CD14-positive monocyte (primary cell): ENCODE measurements at places on chromosomes 6 and 20. TPM values are rescaled to one million over a fixed set of nuclear protein-coding genes. Genes with fewer than 3 reads are reported as not detected.

- peak; percentile 80 for DNase-seq
Measured at GRCh38 chr20:1893721-1894470, 1.3 kb upstream of the SIRPA start.

GRCh38 chr6:137927777-137928218 lies 60.7 kb downstream of the TNFAIP3 start:
- DNase-seq, result peak; percentile 66

The LY6G5B gene
- 0.17 TPM for polyA plus RNA-seq

GRCh38 chr6:131042664-131043063 lies 20.4 kb downstream of the EPB41L2 start:
- DNase-seq, result no peak

DNA sequence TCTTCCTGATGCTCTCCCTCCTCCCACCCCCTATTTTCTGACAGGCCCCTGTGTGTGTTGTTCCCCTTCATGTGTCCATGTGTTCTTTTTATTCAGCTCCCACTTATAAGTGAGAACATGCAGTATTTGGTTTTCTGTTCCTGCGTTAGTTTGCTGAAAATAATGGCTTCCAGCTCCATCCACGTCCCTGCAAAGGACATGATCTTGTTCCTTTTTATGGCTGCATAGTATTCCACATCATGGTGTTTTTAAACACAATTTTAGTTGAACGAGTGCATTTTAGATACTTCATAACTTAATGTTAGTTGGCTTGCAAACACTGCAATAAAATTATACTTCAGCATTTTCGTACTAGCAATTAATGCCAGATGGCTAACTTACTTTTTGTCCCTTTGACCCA lies 28.5 kb downstream of the COL9A1 start:
- DNase-seq, result no peak

- no peak for DNase-seq
Measured at GRCh38 chr6:126077810-126078776, 91.8 kb downstream of the TRMT11 start.

The VSTM2L gene
- polyA plus RNA-seq, result not detected

The NUDT3 gene
- polyA plus RNA-seq, result 10.9 TPM

DNA sequence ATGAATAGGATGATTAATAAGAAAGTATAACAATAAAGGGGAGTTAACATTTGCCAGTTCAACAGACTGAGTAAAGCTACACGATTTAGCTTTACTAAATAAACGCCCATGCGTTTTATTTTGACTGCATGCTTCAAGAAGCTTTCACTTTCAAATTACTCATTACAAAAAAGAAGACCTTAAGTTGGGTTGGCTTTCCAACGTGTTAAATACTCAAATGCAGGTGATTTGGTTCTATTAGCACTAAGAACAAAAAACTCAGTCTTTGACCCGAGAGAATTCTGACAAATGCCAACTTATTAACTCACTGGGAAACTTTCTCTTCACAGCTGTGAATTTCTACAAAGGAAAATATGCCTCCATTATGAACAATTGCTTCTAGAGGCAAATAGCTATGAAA lies 24.8 kb downstream of the RNF146 start:
- no peak for DNase-seq

GRCh38 chr6:169536446-169537170 lies 165.2 kb downstream of the WDR27 start:
- DNase-seq, result no peak

DNA sequence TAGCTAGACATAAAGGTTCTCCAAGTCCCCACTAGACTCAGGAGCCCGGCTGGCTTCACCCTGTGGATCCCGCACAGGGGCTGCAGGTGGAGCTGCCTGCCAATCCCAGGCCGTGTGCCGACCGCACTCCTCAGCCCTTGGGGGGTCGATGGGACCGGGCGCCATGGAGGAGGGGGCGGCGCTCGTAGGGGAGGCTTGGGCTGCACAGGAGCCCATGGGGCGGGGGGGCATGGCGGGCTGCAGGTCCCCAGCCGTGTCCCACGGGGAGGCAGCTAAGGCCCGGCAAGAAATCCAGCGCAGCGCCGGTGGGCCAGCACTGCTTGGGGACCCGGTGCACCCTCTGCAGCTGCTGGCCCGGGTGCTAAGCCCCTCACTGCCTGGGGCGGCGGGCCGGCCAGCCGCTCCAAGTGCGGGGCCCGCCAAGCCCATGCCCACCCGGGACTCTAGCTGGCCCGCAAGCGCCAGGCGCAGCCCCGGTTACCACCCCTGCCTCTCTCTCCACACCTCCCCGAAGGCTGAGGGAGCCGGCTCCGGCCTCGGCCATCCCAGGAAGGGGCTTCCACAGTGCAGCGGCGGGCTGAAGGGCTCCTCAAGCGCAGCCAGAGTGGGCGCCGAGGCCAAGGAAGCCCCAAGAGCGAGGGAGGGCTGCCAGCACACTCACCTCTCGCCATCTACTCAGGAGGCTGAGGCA lies 26.5 kb upstream of the ID1 start:
- DNase-seq, result no peak

DNA sequence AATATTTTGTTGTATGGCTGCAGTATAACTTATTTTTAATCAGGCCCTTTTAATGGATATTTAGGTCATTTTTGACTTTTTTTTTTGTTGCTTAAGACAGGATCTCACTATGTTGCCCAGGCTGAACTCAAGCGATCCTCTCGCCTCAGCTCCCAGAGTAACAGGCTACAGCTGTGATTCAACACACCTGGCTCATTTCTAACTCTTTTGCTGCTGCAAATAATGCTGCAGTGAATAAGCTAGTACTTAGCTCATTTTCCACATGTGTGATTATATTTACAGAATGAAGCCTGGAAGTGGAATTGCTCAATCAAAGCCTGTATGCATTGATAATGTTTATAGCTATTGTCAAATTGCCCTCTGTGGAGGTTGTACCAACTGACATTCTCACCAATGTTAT lies 1.1 kb downstream of the GTSF1L start:
- no peak for DNase-seq

DNA sequence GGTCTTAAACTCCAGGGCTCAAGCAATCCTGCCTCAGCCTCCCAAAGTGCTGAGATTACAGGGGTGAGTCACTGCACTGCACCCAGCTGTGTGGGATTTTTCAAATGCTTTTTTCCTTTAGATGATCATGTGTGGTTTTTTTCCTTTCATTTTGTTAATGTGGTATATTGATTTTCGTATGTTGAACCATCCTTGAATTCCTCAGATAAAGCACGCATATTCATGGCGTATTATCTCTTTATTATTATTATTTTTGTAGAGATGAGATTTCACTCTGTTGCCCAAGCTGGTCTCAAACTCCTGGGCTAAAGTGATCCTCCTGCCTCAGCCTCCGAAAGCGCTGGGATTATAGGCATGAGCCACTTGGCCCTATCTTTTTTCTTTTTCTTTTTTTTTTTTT lies 7.0 kb downstream of the ZGPAT start:
- DNase-seq, result no peak

DNA sequence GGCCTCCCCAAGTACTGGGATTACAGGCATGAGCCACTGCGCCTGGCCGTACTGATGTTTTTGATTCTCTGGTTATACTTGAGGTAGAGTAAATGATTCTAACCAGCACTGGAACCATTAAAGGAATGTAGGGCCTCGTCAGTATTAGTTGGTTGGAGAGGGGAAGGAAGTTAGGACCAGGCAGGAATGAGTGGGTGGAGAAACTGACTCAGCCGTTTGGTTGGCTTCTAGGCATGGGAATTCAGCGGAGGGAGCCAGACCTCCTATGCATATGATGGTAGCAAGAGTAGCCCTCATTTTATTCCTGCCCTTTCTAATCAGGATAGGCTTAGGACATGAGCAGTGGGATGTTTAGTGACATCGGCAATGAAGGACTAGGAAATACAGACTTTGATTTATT lies 19.0 kb upstream of the SERINC3 start:
- DNase-seq, result no peak

DNA sequence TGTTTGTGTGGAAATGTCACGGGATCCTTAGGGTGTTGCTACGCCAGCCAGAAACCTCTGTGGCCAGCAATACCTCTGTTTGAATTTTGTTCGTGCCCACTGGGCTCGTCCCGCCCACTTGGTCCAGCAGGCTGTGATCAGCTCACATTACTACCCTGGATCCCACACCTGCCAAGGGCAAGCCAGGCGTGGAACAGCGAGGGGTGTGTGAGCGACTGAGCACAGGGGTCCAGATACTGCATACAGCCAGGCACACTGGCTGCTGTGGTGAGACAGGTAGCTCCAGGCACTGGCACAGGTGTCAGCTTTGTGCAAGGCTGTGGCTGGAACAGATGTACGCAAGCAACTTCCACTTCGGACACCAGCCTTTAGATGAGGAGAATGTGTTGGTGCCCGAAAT lies 718.9 kb downstream of the EPHA7 start:
- DNase-seq, result no peak

GRCh38 chr6:132763269-132763668 lies 5.6 kb upstream of the VNN2 start:
- peak; percentile 60 for DNase-seq

The PCSK2 gene
- not detected for polyA plus RNA-seq

The SCRT2 gene
- polyA plus RNA-seq, result not detected in 2 replicates

DNA sequence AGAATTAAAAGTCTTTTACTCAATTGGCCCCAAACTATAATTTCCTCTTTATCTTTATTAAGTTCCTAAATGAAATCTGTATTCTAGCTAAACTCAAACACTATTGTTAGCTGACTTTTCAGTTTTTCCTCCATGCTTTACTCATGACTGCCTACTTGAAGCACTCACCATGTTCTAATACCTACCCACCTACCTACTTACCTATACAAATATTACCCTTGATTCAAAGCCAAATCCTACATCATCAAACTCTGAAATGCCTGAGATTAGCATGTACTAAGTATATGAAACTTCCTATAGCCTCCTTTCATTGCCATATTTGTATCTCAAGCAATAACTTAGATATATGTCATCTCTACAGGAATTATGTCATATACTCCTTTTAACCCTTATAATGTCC lies 259.7 kb downstream of the HDGFL1 start:
- no peak for DNase-seq

GRCh38 chr20:40232273-40232672 lies 456.8 kb downstream of the MAFB start:
- DNase-seq, result no peak

DNA sequence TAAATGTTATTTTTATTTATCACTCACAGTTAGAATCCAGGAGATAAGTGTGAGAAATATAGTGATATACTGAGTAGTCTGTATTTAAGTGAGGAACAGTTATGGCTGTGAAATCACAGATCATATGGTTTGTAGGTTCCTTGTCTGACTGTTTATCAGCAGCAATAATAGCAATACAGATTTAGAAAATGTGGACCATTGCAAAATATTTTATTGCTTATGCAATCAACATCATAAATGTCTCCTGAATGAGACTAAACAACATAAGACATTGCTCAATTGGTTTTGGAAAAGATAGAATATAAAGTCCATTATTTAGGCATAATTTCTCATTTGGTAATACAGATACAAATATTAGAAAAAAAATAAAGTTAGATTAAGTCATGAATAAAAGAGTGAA lies 43.7 kb downstream of the CCDC170 start:
- DNase-seq, result no peak

The IPCEF1 gene
- 14.7 TPM for polyA plus RNA-seq

GRCh38 chr6:100920028-100920605 lies 39.0 kb upstream of the ASCC3 start:
- DNase-seq, result no peak

DNA sequence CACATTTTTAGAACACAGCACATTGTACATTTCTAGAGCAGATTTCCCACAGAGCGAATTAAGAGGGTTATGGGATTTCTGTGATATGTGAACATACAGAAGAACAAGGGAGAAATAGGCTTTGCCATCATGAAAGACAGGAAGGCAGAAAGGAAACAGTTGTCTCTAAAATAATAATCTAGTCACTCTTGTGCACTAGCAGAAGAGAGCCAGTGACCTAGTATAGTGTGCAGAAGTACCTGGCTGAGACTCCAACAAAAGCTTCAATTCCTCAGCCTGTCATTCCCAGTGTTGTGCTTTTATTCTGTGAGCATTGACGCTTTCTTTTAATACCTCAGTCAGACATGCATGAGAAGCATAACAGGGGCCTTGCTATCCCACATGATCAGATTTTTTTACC lies 17.8 kb upstream of the DCBLD1 start:
- DNase-seq, result no peak

The NKX2-2 gene
- polyA plus RNA-seq, result not detected

DNA sequence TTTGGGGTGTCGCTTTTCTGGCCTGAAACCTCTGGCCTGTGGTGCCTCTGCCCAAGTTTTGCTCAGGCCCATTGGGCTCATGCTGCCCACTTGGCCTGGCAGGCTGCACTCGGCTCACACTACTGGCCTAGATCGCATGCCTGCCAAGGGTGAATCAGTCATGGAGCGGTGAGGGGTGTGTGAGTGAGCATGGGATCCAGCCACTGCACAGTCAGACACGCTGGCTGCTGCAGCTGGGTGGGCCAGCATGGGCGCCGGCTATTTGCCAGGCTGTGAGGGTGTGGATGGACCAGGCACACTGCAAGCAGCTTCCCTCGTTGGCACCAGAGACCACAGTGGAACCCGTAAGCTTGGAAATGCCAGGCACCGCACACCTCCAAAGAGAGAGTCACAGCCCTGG lies 145.4 kb upstream of the CNR1 start:
- DNase-seq, result no peak

- no peak for DNase-seq
Measured at GRCh38 chr6:135141728-135142127, 39.4 kb upstream of the MYB start.

DNA sequence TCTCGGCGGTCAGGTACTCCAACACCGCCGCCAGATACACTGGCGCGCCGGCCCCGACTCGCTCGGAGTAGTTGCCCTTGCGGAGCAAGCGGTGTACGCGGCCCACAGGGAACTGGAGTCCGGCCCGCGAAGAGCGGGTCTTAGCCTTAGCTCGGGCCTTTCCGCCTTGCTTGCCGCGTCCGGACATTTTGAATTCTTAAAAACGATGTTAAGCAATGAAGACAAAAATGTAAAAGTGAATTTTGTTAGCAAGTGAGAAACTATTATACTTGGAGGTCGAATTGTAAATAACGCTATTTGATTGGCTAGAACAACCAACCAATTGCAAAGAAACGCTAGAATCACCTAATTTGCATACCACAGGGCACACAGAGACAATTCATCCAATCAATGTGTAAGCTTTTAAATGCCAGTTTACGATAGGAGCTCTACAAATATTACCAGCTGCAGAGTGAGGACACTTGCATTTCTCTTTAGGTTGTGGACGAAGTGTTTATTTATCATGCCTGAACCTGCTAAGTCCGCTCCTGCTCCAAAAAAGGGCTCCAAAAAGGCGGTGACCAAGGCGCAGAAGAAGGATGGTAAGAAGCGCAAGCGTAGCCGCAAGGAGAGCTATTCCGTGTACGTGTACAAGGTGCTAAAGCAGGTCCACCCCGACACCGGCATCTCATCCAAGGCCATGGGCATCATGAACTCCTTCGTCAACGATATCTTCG lies 112.0 kb downstream of the HFE start:
- DNase-seq, result peak; percentile 87

DNA sequence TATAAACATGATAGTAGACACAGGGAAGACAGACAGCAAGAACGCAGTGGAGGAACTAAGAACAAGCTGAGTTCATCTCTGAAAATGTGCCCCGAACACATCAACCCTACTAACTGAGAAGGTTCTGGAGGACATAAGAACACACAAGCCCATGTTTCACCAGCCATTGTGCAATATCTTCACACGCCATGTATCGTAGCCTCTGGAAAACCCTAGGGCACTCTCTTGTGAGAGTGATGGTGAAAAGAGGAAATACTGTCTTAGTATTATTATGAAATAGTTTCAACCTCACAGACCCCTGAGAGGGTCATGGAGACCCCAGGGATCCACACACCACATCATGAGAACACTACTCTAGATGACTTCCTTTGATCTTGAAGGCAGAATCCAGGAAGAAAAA lies 26.1 kb upstream of the FOXF2 start:
- DNase-seq, result peak; percentile 72
